ENCODE measurements at places on chromosomes 11 and 22.

GRCh38 chr11:84319863-84320262 lies 1033.7 kb upstream of the CCDC90B start:
- no peak for DNase-seq

GRCh38 chr11:126996036-126996804 lies 4.3 kb downstream of the KIRREL3 start:
- no peak for DNase-seq

DNA sequence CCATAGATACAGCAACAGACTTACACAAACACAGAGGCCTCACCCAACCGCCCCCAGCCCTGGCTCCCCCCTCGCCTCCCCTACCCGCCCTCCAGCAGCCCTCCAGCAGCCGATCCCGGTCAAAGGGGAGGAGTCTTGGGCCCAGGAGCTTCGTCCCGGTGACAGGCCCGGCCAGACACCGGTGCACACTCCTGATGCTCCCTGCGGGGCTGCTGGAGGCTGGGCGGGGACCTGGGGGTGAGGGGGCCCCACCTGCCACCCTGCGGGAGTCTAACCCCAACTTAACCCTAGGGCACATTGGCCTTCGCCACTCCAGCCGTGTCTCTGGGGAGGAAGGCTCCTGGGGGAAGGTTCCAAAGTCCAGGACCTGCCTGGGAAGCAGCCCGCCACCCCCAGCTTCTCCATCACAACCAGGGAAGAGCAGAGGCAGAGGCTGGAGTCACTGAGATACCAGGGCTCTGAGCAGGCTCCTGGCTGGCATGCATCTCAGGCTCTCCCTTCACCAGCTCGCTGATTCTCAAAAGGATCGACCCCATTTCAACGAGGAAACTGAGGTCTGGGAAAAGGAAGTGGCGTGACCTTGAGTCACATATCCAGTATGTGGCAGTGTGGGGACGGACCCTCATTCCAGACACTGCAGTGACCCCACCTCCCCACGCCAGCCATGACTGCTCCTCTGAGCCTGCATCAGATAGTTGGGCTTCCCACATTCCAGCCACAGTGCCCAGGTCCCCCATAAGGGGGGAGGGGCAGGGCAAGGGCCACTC lies 14.4 kb downstream of the BCL9L start:
- peak; percentile 57 for DNase-seq

GRCh38 chr22:22737590-22737989 lies 93.2 kb downstream of the GGTLC2 start:
- no peak for DNase-seq

DNA sequence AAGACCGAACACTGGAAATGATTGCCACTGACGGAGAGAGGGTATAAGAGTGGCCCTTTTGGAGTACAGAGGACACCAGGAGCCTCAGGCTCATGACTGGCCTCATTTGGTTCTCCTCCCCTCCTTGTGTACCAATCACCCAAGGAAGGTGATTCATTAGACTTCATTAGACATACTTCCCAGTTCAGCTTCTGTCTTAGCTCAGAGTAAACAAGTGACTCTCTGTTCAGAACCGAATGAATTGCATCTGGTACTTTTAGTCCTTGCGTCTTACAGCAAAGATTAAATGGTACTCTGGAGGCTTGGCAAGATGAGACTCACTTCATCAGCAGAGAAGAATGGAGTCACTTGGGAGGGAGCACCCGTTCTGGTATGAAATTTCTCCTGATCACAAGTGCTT lies 75.2 kb downstream of the ZNRF3 start:
- peak; percentile 19 for DNase-seq

DNA sequence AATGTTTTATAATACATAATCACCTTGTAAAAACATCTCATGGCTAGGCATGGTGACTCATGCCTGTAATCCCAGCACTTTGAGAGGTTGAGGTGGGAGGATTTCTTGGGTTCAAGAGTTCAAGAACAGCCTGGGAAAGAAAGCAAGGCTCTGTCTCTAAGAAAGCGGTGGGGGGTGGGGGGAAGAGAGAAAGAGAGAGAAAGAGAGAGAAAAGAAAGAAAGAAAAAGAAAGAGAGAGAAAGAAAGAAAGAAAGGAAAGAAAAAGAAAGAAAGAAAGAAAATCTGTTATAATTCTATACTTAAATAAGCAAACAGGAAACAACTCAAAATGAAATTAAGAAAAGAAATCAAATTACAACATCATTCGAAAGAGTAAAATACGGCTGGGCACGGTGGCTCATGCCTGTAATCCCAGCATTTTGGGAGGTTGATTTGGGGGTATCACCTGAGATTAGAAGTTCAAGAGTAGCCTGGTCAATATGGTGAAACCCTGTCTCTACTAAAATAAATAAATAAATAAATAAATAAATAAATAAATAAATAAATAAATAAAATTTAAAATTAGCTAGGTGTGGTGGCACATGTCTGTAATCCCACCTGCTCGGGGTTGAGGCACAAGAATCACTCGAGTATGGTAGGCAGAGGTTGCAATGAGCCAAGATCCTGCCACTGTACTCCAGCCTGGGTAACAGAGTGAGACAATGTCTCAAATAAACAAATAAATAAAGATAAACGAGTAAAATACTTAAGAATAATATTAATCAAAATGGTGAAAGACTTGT lies 65.4 kb downstream of the ZNF280B start:
- DNase-seq = no peak

DNA sequence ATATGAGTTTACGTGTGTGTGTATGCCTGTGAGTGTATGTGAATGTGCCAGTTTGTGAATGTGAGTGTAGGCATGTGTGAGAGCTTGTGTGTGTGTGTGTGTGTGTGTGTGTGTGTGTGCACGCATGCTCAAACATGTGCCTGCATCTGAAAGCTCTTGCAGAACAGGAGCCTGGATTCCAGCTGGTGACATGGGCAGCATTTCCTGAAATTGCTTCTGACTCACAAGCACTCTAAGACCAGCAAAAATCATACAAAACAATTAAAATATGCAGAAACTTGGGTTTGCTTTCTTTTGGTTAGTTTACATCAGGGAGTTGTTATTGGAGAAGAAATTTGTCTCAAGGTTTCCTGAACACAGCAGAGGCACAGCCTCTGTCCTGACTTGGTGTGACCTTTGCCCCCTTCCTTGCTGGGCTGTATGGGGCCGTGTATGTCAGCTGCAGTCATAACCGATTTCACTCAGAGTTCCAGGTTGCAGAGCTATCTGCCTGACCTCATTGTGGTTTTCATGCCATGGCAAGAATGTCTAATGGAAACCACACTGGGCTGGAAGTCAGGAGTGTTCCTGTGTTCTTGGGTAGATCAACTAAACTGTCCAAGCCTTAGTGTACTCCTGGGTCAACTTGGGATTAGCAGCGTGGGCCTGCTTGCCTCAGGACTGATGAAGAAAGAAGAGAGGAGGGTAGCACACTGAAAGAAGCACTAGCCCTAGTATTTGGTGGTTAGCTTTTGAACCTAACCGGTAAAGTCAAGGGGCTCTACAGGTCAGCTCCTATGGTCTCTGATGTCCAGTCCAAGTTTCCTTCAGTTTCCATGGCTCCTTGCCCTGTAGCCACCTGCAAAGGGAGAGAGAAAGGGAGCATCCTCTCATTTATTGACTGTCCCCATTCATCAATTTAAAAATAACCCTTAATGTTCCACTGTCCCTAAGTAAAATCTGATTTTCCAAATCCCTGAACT lies 143.7 kb downstream of the SNX19 start:
- DNase-seq = peak; percentile 99

- no peak for DNase-seq
Observed at GRCh38 chr11:13897646-13898276, 64.8 kb upstream of the SPON1 start.

GRCh38 chr11:58675334-58676155 lies 53.1 kb downstream of the CNTF start:
- peak; percentile 55 for DNase-seq

- DNase-seq = no peak
Observed at GRCh38 chr22:45069925-45070324, 60.1 kb upstream of the PHF21B start.

DNA sequence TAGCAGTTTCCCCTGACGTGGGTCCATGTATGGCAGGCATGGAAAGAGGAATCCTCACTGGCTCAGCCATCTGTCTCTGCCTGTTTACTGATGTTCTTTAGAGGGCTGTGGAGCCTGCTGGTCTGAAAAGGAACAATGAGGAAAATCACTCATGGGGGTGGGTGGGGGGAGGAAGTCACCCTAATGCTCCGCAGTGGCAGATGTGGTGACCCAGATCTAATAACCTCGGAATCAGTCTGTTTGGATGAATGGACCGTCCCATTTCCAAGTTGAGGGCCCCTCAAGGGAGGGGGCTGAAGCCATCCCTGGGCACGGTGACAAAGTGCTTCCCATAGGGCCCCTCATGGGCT lies 4.4 kb downstream of the BCR start:
- DNase-seq = no peak

- DNase-seq = no peak
Observed at GRCh38 chr22:39859903-39860588, 33.5 kb downstream of the ENTHD1 start.

DNA sequence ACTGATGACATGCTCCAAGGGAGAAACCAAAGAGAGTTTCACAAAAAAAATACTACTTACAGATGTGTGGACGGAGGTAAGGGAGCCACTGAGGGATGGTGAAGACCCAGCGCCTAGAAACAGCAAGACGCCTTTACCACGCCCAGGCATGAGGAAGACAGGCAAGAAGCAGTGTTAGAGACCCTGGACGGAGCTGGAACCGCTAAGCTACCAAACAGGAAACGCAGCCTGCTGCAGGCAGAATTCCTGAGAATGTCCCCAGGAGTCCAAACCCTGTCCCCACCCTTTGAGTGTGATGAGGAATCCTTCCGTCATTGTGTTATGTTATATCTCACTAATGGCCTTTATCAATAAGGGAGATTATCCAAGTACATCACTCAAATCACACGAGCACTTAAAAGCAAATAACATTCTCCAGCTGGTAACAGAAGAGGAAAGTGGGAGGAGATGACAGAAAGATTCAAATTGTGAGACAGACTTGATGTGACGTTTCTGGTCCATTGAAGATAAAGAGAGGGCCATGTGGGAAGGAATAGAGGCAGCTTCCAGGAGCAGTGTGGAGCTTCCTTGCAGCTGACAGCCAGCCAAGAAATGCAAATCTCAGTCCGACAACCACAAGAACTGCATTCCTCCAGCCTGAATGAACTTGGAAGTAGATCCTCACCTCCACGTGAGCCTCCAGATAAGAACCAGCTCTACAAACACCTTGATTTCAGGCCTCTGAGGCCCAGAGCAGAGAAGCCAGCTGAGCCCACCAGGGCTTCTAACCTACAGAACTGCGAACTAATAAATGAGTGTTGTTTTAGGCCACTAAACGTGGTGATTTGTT lies 19.1 kb downstream of the FAM181B start:
- DNase-seq = no peak

- DNase-seq = no peak
Observed at GRCh38 chr22:28358312-28358711, 321.3 kb downstream of the TTC28 start.

GRCh38 chr11:12329797-12330196 lies 47.6 kb upstream of the PARVA start:
- no peak for DNase-seq

GRCh38 chr11:65113361-65113756 lies 1.7 kb downstream of the TM7SF2 start:
- peak; percentile 28 for DNase-seq

DNA sequence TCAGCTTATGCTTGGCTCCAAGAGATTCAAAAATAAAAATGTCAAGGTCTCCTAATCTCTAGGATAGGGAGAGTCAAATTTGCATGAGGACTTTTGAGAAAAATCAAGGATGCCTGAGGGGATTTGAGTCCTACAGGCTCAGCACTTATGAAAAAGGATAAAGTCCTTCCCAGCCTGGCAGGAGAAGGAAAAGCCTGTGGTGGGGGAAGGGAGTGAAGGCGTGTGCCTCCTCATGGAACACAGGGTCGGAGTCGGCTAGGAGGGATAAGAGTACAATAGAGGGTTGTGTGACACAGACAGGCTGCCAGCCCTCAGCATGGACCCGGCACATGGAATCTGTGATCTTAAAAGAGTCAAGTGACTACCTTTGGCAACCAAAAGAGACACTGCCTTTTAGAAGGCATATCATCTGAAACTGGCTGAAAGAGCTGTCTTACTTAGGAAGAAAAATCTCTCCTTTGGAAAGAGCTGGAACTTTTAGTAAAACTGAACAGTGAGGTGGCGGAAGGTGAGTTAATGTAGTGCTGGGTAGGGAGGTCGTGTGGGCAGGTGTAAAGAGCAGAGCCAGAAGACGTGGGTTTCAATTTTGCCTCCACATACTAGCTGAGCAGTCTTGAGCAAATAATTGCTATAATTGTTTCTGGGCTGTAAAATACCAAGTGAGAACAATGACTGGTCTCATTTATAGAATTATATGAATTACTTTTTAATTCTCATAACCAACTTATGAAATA lies 58.8 kb upstream of the RDX start:
- DNase-seq = no peak

DNA sequence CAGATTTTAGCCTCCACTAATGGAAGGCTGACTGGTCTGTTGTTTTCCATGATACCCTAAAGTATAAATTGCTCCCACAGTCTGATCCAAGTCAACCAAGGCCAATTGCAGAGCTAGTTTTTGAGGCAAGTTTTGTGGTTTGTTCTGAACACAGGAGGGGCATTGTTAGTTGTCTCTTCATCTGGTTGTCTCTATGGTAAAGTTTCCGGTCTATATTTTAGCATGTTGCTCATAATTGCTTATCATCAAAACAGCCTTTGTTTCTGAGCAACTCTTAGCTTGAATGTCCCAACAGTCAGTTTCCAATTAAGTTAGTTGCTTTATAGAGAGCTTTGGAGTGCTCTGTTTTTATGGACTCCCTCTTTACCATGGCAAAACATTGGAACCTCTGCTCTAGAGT lies 217.6 kb upstream of the CARD18 start:
- DNase-seq = no peak

DNA sequence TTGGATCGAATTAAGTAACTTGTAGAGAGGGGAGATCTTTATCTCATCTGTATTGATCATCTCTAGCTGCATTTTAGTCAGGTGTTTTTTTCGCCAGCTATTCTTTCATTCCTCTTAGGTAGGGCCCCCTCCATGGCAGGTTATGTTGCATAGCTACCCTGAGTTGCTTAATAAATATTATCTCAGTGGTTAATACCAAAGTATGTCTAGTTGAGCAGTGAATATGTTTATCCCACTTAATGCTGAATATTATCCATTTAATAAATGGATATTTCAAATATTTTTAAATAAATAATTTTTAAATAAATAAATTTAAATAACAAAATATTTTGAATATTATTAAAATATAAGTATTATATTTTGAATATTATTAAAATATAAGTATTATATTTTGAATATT lies 9.6 kb downstream of the PRRG4 start:
- DNase-seq = no peak

GRCh38 chr11:66365166-66365565 lies 6.4 kb downstream of the SLC29A2 start:
- DNase-seq = no peak

Measured in fibroblast of villous mesenchyme (primary cell).